ENCODE measurements at places on chromosomes 11 and 22. TPM values are rescaled to one million over a fixed set of nuclear protein-coding genes. Genes with fewer than 3 reads are reported as not detected.

Gene PIH1D2
- 1.6 TPM for total RNA-seq

Gene OSM
- total RNA-seq: 0.52 TPM

Gene HORMAD2
- total RNA-seq: not detected

Gene OR51I1
- 0.52 TPM for total RNA-seq

Gene DERL3
- total RNA-seq: 1.0 TPM

Gene HYLS1
- total RNA-seq: 5.2 TPM

Gene OR52I2
- not detected for total RNA-seq

Gene TUG1
- 39.1 TPM for total RNA-seq

Gene CHRNA10
- total RNA-seq: 0.52 TPM

All from skeletal muscle tissue (tissue), 5 donors.